ENCODE measurements at places on chromosomes 1 and 21. TPM values are rescaled to one million over a fixed set of nuclear protein-coding genes. Genes with fewer than 3 reads are reported as not detected.

Gene OR2L3
- not detected for total RNA-seq

Gene CASZ1
- total RNA-seq, result 0.18 TPM

Gene PPIAL4G
- not detected for total RNA-seq

Gene UBASH3A
- total RNA-seq, result not detected

Gene MMEL1
- total RNA-seq, result under 0.01 TPM

Gene S100A14
- total RNA-seq, result not detected

Gene LRRC39
- 0.36 TPM for total RNA-seq

Gene UMODL1
- total RNA-seq, result not detected

Gene TRNP1
- 68.6 TPM for total RNA-seq

Gene PLA2G5
- not detected for total RNA-seq

Gene HMGCS2
- total RNA-seq, result not detected

DNA sequence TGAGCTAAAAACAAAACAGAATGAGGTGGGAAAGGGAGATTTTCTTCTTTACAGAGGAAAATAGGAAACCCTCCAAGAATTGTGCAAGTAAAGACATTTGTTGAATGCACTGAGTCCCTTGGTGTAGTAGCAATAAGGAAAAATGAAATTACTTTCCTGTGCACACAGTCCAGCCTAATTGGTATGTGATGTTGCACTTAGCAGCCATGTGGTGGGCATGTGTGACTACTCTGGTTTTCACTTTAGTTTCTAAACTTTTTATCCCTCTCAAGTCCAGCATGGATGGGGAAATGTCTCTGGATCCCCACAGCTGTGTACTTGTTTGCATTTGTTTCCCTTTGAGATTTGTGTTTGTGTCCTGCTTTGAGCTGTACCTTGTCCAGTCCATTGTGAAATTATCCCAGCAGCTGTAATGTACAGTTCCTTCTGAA lies 7.1 kb upstream of the AGO3 start:
- no peaks in the 10 kb centered on the region for H3K27me3 ChIP-seq
- no peak overlapping the region for H3K27ac ChIP-seq
- DNase-seq, result no peak

DNA sequence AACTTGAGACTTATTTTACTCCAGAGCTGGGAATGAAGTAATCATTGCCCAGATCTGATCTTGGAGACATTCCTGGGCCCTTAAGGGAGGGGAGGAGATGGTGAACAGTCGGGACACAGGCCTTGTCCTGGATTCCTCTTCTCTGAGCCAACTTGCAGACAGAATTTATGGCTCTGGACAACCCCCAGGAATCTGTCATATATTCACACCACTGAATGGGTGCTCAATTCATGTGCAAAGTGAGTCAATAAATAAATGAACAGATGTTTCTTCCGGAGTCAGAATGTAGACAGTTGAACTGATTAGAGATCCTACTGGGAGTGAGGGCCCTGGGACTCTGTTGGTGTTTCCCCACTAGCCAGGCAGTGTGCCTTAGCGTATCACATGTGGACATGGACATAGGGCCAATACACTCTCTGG lies 2.6 kb downstream of the TUFT1 start:
- H3K27ac ChIP-seq, result peak overlapping the region; percentile 53
- H3K4me1 ChIP-seq, result peaks cover 24% of the 10 kb centered on the region
- H3K4me3 ChIP-seq, result no peak overlapping the region
- peak; percentile 86 for DNase-seq
- no peaks in the 10 kb centered on the region for H3K27me3 ChIP-seq

GRCh38 chr1:207331354-207332313 lies 10.2 kb downstream of the CD55 start:
- peaks cover 8% of the 10 kb centered on the region for H3K36me3 ChIP-seq
- H3K27me3 ChIP-seq, result no peaks in the 10 kb centered on the region
- no peak overlapping the region for H3K4me3 ChIP-seq
- no peak for DNase-seq
- H3K4me1 ChIP-seq, result no peaks in the 10 kb centered on the region
- no peak overlapping the region for H3K27ac ChIP-seq

DNA sequence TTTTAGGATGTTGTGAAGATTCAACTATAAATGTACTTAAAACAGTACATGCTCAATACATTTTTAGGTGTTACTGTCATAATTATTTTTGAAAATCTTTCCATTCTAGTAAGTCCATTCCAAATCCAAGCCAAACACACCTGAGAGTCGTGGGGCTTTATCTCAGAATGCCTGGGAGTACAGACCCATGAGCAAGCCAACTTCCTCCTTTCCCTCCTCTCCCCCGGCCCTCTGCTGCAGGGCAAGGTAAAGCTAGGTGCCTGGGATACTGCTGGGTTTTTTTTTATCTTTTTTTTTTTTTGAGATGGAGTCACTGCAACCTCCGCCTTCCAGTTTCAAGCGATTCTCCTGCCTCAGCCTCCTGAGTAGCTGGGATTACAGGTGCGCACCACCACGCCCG lies 16.5 kb downstream of the TMEM51 start:
- H3K36me3 ChIP-seq, result no peaks in the 10 kb centered on the region
- no peak for DNase-seq
- no peak overlapping the region for H3K27ac ChIP-seq
- no peak overlapping the region for H3K4me3 ChIP-seq
- H3K27me3 ChIP-seq, result no peaks in the 10 kb centered on the region

GRCh38 chr1:8200317-8201115 lies 117.4 kb upstream of the SLC45A1 start:
- peaks cover 41% of the 10 kb centered on the region for H3K4me1 ChIP-seq
- H3K36me3 ChIP-seq, result no peaks in the 10 kb centered on the region
- H3K4me3 ChIP-seq, result no peak overlapping the region
- H3K27ac ChIP-seq, result peak overlapping the region; percentile 97
- no peak for DNase-seq

GRCh38 chr1:47894410-47895278 lies 102.5 kb downstream of the TRABD2B start:
- H3K27me3 ChIP-seq, result 0 out of 2 replicates have a peak, but pooled peaks cover 2% of the 10 kb centered on the region
- H3K4me3 ChIP-seq, result no peak overlapping the region
- H3K4me1 ChIP-seq, result no peaks in the 10 kb centered on the region
- no peaks in the 10 kb centered on the region for H3K36me3 ChIP-seq
- DNase-seq, result peak; percentile 4

- peaks cover 2% of the 10 kb centered on the region for H3K4me1 ChIP-seq
- no peak overlapping the region for H3K27ac ChIP-seq
- no peak for DNase-seq
- no peak overlapping the region for H3K4me3 ChIP-seq
Measured at GRCh38 chr1:160363010-160363409, 3.9 kb upstream of the NHLH1 start.

DNA sequence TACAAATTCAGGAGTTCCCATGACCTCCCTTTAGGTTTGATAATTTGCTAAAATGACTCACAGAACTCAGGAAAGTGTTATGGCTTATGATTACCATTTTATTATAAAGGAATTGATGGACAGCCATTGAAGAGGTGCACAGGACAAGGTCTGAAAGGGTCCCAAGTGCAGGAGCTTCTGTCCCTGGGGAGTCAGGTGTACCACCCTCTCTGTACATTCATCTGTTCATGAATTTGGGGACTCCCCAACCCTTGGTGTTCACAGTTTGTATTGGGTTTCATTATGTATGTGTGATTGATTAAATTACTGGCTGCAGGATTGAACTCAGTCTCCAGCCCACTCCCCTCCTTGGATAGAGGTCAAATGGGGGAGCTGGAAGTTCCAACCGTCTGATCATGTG lies 10.8 kb upstream of the IL10RB start:
- no peak for DNase-seq
- H3K36me3 ChIP-seq, result peaks cover 38% of the 10 kb centered on the region
- H3K27me3 ChIP-seq, result no peaks in the 10 kb centered on the region
- no peak overlapping the region for H3K27ac ChIP-seq

DNA sequence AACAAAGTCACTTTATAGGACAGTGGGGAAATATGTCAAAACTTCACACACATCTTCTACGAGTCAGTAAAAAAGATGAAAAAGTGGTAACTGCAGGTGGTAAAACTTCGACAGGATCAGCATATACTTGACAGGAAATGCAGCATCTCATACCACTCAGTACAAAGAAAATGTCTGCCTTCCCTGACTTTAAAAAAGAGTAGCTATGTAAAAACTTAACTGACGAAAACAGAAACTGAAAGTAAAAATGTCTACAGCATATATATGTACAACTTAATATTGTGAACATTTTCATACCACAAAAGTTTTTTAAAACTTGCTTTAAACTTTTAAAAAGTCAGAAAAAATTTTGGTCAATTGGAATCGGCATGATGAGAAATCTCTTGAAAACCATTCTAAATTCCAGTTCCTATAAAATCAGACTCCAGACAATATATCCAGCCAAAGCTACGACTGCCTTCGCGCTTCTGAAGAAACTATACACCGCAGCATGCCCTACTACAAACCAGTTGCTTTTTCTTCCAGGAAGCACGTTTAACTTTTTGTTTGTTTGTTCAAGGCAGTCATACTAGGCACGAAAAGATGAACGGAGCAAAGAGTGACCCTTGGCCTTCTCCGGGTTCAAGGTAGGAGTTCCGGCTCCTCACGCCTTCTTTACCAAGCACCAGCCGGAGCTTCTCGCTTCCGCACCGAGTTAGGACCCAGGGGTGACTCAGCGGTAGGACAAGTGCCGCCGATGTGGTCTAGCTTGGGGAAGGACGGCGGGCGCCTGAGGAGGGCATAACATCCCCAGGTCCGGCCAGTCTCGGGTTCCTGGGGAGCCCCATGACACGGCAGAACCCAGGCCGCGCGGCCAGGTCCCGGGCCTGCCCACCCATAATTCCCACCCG lies 612 bp downstream of the PSMA5 start:
- peak; percentile 53 for DNase-seq
- H3K4me3 ChIP-seq, result peak overlapping the region; percentile 70
- peaks cover 5% of the 10 kb centered on the region for H3K36me3 ChIP-seq
- no peaks in the 10 kb centered on the region for H3K27me3 ChIP-seq
- H3K4me1 ChIP-seq, result peaks cover 7% of the 10 kb centered on the region

DNA sequence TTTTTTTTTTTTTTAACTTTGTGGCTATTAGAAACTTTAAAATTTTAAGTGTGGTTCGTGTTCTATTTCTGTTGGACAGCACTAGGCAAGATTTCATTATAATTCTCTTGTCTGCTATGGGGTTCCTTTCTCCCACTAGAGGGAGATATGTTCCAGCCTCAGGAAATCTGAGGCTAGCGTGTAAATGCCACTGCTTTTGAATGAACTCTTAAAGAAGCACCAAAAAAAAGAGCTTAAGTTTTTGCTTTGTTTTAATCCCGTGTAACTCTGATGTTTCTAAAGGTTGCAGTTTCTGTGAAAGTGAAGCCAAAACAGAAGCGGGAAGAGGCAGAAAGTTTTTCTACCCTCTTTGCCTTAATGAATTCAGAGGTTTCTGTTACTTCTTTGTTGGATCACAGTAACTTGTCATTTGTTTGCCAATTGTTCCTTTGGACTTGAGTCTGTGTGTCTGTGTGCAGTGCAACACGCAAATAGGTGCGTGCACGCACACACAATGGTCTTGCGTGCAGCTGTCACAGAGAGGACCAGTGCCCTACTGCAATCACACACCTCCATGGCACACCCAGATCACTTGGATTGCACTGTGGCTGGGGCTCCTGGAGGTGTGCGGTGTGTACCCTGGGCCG lies 32.3 kb downstream of the HHAT start:
- no peak overlapping the region for H3K4me3 ChIP-seq
- peak; percentile 74 for DNase-seq
- no peaks in the 10 kb centered on the region for H3K27me3 ChIP-seq
- no peaks in the 10 kb centered on the region for H3K36me3 ChIP-seq
- H3K27ac ChIP-seq, result no peak overlapping the region

GRCh38 chr1:32918179-32918578 lies 17.0 kb upstream of the TMEM54 start:
- no peak overlapping the region for H3K27ac ChIP-seq
- no peaks in the 10 kb centered on the region for H3K36me3 ChIP-seq
- H3K4me3 ChIP-seq, result no peak overlapping the region
- H3K4me1 ChIP-seq, result 0 out of 2 replicates have a peak, but pooled peaks cover 1% of the 10 kb centered on the region
- no peak for DNase-seq

- H3K4me1 ChIP-seq, result no peaks in the 10 kb centered on the region
- no peak for DNase-seq
- H3K36me3 ChIP-seq, result no peaks in the 10 kb centered on the region
- no peaks in the 10 kb centered on the region for H3K27me3 ChIP-seq
- no peak overlapping the region for H3K27ac ChIP-seq
Measured at GRCh38 chr1:163278602-163279001, 43.2 kb upstream of the NUF2 start.

DNA sequence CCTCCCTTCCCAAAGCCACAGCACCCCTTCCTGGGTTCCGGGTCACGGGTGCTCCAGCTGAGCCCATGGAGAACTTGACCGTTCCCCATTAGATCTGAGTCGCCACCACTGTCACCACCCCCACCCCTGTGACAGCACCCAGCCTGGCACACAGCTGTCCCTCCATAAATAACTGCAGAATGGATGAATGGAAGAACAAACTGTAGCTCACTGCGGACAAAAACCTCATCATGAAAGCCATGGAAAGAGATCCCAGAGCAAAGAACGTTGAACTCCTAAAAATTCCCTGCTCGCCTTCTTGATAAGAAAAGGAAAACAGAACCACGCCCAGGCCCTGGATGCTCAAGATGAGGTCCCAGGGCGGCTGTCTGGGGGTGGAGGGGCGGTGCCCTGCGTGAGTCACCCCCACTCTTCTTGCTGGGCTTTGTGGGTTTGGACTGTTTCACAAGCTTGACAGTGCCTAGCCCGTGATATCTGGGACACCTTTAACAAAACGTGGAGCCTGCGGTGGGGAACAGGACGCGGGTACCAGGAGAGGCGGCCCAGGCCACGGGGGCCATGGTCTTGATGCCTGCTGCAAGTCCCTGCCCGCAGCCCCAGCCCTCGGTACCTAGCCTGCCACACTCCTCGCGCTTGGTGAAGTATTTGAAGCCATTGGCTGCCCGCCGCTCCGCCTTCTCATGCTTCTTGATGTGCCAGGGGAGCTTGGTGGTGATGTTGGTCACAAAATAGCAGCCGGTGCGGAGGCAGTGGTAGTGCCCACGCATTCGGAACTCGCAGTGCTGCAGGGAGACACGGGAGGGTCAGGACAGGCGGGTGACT lies 151.9 kb downstream of the CASZ1 start:
- DNase-seq, result peak; percentile 10
- no peaks in the 10 kb centered on the region for H3K4me1 ChIP-seq
- H3K36me3 ChIP-seq, result no peaks in the 10 kb centered on the region
- no peak overlapping the region for H3K27ac ChIP-seq
- no peaks in the 10 kb centered on the region for H3K27me3 ChIP-seq
- H3K4me3 ChIP-seq, result no peak overlapping the region

GRCh38 chr1:116854716-116855115 lies 55.0 kb upstream of the PTGFRN start:
- no peaks in the 10 kb centered on the region for H3K27me3 ChIP-seq
- DNase-seq, result no peak
- no peak overlapping the region for H3K4me3 ChIP-seq
